ENCODE measurements at places on chromosomes 13 and 19.
A peak's percentile ranks its signal among the peaks of the same experiment; 100 is the strongest.

DNA sequence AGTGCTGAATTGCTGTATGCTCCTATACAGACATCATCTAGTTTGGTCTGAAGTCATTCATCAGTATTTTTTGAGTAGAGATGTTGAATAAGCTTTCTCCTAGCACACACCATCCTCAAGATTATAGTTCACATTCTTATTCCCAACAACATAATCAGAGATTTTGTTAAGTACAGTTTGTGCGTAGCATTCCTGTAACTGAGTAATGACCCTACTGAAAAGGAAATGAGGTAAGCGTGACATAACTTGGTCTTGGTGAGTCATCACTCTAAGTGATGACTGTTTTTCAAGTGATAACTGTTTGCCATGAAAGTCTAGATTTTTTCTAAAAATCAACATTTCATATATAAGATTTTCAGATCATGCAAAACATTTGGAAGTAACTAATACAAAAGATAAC is 18.5 kb upstream of the FAM216B start:
- DNase-seq, result no peak

DNA sequence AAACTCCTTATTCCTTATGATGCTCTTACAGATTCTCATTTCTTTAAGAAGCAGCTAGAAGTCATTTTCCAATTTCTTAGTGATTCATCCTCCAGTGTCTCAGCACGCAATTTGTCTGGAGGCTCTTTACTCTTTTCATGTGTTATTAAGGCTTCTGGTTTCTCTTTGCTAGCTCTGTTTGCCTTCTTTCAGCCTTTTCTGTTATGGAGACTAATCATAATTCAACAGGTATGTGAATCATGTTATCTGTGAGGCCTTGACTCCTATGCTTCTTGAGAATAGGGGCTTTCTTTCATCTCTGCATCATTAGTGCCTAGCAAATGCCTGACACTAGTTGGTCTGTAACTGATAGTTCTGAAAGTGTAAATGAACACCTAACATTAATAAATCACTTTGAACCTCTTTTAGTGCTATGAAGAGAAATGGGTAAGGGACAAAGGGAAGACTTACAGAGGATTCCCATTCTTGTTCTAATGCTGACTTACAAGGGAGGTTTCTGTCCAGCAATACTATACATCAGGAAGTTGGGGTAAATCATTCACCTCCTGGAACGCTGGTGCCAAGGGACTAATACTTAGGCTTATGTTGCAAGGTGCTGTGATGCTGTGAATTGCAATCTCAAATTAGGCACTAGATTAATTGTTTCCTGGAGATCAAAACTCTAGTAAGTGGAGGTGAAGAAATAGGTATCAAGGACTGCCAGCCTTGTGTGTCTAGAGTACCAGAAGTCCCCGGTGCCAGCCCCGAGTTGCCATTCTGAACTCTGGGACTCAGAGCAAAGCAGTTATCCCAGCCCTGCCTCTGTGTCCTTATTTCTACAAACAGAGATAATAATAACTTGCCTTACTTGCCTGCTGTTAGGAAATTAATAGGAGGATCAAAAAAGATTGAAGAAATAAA is 265.6 kb downstream of the DCLK1 start:
- no peak for DNase-seq

DNA sequence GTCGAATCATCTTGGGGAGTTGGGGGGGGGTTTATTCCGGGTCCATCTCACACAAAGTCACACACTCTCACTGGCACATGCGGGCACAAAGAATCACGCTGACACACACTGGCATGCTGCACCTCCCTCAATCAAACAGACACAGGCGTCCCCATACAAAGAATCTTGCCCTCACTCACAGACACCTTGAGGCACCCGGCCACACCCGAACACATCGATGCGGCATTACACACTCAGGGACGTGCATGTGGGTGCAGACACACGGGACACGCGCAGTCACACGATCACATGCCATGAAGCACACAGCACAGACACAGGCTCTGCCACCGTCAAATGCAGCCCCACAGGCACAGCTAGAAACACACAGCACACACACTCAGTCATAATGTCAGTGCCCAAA is 7.8 kb downstream of the NFIX start:
- DNase-seq, result no peak

- no peak for DNase-seq
These were observed 6.3 kb upstream of the IGSF23 start for GRCh38 chr19:44607049-44607448.

- DNase-seq, result no peak
These were observed 3.0 kb upstream of the MATK start for GRCh38 chr19:3788996-3789778.

GRCh38 chr19:10115392-10116084 is 4.0 kb downstream of the P2RY11 start:
- no peak for DNase-seq

DNA sequence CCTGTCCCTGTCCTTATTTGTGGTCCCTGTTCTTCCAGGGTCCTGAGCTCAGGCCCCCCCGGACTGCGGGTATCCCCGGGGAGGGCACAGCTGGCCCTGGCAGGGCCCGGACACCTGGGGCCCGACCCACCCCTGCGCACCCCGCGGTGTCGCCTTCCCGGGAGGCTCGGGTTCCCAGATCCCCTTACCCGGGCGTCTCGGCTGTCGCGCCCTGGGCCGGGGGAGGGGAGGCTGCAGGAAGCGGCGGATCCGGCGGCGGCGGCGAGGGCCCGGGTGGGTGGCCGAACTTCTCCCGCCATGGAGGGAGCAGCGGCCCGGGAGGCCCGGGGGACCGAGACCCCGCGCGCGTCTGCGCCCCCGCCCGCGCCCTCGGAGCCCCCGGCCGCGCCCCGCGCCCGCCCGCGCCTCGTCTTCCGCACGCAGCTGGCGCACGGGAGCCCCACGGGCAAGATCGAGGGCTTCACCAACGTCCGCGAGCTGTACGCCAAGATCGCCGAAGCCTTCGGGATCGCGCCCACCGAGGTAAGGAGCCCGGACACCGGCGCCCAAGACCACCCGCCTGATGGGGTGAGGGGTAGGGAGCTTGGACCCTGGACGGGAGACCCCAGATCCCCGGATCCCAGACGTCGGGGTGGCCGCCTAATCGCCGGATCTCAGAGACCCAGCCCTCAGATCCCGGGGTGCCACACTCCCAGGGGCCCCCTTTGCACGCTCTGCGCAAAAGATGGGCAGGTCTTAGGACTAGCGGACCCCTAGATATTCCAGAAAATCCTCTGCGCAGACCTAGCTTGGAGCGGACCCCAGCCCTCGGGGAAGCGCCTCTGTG is at the start of gene GIPC3:
TSS of gene GIPC3 (plus strand) at position 178 of the 826 bp plus-strand sequence. CDS start at position 298, 120 bp downstream.
- DNase-seq, result no peak

DNA sequence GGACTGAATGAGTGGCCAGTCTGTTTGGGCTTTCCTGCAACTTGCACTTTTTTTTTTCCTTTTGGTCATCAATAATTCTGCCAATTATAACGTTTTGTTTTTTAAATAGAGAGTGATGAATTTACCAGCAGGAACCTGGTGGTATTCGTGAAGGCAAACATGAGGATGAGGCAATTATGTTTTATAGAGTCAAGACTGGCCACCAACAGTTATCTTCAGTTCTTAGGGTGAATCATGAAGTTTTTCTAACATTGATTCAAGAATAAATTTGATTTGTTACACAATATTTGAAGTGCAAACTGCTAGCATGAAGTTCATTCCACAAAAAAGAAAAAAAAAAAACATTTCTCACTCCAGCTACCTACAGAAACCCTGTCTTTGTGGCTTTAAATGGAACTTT is 244.5 kb downstream of the SPRY2 start:
- no peak for DNase-seq

DNA sequence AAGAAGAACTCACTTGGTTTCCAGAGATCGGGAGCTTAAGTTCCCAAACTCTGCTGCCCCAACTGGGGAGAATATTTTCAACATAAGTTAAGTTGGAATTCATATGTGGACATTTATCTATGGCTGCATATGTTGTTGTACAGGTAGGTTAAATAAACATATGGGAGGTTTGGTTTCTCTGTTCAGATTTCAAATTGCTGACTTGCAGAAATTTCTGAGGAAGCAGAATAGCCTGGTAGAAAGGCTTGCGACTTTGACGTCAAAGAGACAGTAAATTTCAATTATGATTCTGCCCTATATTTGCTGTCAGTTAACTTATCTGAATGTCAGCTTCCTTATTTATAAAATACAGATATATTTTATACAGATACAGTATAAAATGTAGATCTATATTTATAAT is 40.0 kb upstream of the TPP2 start:
- no peak for DNase-seq

DNA sequence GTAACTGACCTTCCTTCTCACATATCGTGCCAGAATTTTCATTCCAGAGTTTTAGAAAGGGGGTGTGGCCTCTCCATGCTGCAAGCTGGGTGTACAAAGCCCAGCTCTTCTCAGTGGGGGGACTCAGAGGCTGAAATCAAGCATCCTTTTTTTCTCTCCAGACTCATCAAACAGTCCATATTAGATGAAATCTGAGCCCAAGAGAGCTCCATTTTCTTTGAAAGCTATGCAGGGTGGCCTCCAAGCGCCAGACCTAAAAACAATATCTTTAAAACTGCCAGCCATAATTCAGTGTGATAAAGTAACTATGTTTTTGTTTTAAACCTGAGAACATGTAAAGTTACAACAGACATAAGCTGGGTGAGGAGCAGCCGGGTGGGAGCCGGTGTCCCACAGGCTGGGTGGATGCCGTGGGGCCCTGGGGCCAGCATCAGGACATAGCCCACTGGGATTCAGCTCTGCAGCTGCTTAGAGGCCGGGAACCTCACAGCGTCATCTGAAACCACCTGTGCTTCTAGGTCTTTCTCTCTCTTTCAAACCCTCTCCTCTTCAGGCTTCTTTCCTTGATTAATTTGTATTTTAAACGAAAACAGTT is 249.2 kb downstream of the ZNF536 start:
- DNase-seq, result no peak

GRCh38 chr13:67369895-67370660 is 139.9 kb upstream of the PCDH9 start:
- DNase-seq, result peak; percentile 56

DNA sequence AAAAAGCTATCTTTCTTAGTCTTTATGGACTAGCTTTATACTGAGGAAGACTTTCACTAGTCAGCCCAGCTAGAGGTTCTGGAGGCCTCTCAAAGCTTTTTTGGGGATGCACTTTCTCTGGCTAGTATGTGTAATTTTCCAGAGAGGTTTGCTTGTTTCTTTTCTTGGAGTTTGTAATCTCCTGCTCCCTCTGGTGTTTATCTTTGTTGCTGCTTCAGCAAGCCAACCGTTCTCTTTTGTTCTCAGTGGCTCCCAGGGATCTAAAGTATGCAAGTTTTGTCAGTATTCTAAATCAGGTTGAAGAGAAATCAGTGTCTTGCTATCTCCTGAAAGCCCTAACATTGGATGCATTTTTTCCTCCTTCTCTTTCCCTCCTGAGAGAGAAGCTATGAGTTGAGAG is 121.1 kb upstream of the MYO16 start:
- DNase-seq, result peak; percentile 20

DNA sequence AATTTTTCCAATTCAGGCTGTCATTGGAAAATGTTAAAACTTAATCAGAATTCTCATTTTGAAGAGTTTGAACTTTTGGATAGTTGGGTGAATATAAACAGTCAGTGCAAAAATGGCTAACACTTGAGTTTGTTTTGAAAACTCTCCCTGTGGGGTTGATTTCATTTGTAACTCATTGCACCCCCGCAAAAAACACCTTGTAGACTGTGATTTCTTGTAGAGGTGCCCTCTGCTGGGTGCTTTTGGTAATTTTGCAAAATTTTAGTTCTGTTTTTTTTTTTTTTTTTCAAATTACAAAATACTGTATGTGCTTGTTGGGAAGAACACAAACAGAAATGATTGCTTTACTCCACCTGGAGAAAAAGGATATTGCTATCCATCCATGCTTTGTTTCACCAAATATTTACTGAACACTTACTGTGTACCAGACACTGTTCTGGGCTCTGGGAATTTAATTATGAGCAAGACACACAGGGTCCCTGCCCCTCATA is 28.2 kb upstream of the GPI start:
- DNase-seq, result no peak

- DNase-seq, result no peak
These were observed 5.3 kb downstream of the SAMD4B start for GRCh38 chr19:39347332-39348164.

DNA sequence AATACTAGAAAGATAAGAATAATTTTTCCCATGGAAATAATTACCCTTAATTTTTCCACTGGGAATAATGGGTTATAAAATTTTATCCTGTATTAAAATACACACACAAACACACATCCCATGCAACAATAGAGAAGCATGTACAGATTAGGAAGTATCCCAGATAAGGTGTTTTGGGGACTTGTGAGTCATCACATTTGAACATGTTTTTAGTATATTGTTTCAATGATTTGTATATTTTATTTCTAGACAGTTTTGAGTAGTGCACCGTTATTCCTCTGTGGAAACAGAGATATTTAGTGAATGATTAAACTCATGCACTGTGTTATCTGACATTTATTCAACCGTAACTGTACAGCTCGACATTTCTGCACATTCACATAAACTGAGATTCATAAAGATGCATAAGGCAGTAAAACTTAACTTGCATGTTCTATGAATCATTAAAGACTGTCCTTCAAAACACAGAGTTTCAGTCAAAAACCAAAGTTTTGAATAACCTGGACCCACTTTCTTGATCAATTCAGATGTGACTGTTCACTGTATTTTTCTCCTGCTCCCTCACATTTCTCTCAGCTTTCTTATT is 30.1 kb downstream of the KLF12 start:
- DNase-seq, result no peak

- no peak for DNase-seq
These were observed at the start of gene FGF21 for GRCh38 chr19:48755084-48755641. Gene FGF21, plus strand, starts transcription at chr19:48755524. Its CDS starts 713 bp downstream, at chr19:48756237.

- no peak for DNase-seq
These were observed 1.2 kb downstream of the UTP14C start for GRCh38 chr13:52025475-52026245.

DNA sequence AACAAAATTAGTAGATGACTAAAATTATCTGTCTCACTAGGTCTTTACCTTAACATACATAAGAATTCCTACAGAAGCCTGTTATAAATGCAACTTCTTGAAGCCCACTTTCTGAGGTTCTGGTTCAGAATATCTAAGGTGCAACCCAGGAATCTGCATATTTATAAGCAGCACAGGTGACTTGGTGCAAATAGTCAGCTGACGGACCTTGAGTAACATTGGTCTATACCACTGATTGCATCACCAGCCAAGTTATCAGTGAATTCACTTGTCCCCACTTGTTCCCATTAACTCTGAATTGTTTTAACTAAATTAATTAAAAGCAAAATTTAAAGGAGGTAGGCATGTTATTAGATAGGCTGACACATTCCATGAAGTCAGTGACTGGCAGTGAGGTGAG is 109.9 kb downstream of the FRY start:
- no peak for DNase-seq

- DNase-seq, result no peak
These were observed 267.1 kb downstream of the KLF5 start for GRCh38 chr13:73325723-73326558.

GRCh38 chr19:13830741-13831536 is 35.7 kb downstream of the ZSWIM4 start:
- no peak for DNase-seq

- DNase-seq, result no peak
These were observed 4.5 kb downstream of the PPP1R12C start for GRCh38 chr19:55112777-55113569.

DNA sequence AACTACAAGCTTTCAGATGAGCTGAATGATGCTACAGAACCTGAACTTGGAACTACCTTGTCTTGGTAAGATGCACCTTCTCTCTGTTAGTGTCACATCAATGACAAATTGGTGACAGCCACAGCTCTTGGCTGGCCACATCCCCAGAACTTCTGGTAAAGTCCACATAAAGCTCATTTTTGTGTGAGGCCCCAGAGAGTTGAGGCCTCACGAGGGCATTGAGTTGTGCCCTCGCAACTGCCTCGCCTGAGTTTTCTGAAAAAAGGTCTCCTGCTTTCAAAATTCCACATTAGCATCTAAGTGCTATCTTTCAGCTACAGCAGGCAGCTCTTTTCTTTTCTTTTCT is 42.6 kb downstream of the MRPL57 start:
- DNase-seq, result no peak
